ENCODE measurements at places on chromosomes 1 and 21.

- no peak for DNase-seq
Measured at GRCh38 chr1:46761740-46762139, 37.1 kb upstream of the CYP4B1 start.

- DNase-seq: no peak
Measured at GRCh38 chr1:3577711-3578432, 33.4 kb downstream of the MEGF6 start.

- DNase-seq: no peak
Measured at GRCh38 chr21:36705679-36706481, 7.0 kb downstream of the SIM2 start.

GRCh38 chr1:940107-941014, 16.6 kb downstream of the SAMD11 start:
- DNase-seq: no peak

GRCh38 chr1:49185450-49185980, 408.8 kb upstream of the BEND5 start:
- no peak for DNase-seq

DNA sequence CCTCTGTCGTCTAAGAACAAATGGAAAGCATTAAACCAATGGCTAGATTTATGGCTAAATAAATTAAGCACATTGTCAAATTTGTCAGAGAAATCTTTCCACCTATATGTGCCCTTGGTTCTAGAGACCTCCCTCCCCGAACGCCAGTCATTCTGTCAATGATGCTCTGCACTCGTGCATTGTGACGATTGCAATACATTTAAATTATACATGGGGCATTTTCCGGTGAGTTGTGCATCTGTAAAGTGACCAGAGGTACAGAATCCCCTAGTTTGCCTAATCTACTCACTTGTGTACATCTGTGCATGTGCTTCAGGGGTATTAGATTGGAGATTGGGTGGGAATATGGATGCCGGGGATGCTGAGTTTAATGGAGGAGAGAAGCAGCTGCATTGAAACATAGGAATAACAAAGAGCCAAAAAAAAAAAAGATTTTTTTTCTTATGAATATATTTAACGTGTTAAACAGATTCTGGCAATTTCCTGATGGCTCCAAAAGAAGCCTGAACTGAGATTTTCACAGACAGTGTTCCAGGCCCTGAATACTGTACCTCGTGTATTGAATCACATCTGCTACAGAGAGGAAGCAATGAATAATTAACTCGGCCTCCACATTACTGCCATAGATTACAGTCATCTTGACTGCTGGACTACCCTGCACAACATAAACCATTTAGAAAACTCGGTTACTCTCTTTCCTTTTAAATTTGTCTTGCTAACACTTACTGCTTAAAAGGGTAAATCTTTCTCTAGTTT, 149.0 kb upstream of the C1orf87 start:
- DNase-seq: no peak

GRCh38 chr1:164713456-164714207, 154.6 kb downstream of the PBX1 start:
- DNase-seq: peak; percentile 19

DNA sequence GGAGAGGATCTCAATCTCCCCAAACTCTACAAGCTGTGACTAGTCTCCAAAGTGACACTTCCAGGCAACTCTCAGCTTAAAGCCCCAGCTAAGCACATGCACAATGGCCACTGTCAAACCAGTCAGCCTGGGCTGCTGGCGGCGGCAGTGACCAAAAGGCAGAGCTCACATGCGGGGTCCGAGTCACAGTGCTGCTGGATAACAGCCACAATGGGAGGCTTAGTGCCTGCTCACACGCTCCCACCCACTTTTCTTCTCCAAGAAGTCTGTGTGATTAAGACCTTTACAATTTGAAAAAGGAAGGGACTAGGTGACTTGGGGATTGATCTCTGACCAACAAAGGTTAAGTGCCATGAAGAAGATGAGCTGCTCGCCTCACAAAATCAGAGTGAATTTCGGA, 16.8 kb downstream of the RIPK4 start:
- no peak for DNase-seq

DNA sequence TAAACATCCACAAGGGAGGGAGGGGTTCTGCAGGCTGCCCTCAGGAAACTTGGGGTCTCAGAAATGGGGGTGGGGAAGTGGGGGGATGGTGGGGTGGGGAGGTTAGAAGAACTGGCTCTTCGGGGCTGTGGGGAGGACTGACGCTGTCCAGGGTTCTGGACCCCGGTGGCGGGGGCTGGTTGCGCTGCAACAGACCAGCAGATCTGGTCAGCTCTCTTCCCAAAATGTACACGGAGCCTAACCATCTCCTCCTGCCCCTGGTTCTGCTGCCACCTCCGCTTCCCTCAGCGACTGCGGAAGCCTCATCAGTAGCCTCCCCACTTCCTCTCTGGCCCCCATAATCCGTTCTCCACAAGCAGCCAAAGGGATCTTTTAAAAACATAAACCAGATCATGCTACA, 29.3 kb upstream of the C1QA start:
- no peak for DNase-seq

DNA sequence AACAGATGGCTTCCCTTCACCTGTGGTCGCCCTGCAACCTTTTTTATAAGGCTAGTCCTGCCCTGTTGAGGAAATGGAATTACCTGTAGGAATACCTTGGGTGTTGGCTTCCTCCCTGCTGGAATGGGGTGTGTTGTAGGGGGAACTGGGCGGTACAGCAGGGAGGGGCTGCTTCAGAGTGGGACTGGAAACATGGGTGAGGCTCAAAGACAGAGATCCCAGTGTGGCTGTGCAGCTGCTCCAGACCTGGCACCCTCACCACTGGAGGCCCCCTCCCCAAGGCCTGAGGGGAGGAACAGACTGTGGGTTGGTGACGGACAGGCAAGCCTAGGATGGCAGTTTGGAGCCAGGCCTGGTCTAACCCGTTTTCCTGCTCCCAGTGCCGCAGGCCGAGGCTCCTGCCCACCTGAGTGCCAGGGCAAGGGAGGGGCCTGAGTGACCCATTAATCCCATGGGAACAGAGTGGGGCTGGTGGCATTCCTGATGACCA, 4.5 kb downstream of the EFNA3 start:
- no peak for DNase-seq

DNA sequence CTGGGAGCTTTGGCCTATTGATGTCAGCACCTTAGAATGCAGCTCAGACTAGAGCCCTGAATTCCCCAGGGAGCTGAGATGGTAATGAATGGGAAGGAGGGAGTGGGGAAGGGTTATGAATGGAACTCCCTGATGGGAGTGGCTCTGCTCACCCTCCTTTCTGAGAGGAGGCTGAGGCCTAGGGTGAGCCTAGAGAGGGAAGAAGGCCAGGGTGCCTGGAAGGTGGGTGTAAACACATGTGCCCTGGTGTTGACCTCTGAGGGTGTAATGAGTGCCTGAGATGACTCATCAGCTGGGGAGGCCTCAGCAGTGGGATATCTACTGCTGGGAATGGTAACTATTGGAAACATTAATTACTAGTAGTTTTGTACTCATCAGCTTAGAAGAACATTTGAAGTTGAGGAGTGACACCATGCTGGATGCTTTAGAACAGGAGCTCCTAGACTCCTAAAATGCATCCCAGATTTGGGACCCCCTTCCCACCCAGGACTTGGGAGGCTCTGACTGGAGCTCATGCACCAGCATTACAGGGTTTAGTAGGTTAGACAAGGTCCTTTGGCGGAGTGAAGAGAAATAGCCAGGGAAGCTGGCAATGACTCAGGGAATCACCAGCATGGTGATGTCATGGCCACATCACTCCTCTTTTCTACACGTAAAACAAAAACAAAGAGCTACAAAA, 16.0 kb upstream of the PIGV start:
- peak; percentile 47 for DNase-seq

GRCh38 chr21:39118061-39118460, 65.2 kb downstream of the PSMG1 start:
- DNase-seq: no peak

GRCh38 chr1:110438893-110439292, 12.1 kb upstream of the PROK1 start:
- no peak for DNase-seq

GRCh38 chr1:226732856-226733291, 6.2 kb downstream of the ITPKB start:
- no peak for DNase-seq

DNA sequence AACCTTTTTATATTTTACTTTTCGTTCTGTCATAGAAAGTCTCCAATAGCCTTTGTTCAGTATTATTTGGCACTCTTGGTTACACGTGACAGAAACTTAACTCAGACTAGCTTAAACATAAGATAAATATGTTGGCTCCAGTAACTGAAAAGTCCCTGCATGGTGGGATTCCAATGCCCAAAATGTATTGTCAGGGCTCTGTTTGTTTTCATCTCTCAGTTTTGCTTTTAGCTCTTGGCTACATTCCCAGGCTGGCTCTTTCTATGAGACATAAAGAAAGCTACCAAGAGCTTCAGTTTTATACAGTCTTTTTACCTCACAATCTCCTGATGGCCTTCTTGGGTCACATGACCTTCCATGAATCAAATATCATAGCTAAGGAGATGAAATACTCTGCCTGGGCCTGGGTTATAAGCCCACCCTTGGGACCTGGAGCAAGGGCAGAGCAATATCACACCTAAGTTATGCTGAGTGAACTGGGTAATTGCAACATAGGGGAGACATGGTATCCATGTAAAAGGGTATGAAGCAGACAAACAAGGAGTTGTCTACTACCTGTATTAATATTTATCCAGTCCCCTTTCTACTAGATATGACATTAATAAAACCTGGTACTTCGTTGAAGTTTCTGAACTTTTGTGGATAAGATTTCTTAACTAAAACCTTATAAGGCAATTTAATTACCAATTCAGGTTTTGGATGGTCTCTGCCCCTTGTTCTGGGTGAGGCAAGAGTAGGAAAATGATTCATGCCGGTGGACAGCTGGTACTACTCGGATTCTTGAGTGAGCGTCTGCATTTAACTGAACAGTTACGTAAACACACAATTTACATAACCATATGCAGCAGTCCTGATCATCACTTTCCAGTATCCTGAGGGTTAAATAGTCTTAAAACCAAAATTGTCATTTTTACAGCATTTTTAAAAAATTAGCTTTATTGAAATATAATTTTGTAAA, 442.3 kb downstream of the GPATCH2 start:
- DNase-seq: no peak

DNA sequence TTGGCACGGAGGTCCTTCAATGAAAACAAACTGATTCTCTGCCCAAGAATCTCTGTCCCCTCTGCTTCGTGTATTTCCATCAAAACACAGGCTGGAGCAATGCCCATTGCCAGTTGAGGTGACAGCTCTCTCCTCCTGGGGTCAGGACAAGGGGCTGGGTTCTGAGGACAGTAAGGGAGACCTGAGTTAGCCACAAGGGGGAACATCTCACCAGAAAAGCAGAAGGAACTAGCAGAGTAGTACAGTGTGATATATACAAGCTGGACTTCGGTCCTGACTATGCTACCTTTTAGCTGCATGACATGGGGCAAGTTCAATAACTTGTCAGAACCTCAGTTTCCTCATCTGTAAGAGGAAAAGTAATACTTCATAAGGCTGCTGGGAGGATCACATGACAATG, 50.3 kb downstream of the SYT2 start:
- DNase-seq: no peak

GRCh38 chr1:70317087-70317486, 37.4 kb downstream of the ANKRD13C start:
- no peak for DNase-seq

DNA sequence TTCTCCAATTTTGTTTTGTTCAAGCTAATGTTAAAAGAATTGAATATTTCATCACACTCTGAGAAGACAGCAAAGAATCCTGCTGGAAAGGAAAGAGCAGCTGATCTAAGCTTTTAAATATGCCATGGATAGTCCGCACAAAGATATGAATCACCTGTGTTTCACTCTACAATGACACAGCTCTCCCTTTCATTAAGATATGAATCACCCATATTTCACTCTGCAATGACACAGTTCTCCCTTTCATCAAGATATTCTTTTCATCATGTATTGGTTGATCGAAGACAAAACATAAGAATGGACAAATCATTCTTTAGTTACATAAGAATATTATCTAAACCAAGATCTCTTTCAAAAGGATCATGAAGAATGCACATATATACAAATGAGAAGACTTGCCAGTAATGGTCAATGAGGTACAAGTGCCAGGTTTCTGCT, 367.3 kb downstream of the SMYD3 start:
- DNase-seq: no peak

DNA sequence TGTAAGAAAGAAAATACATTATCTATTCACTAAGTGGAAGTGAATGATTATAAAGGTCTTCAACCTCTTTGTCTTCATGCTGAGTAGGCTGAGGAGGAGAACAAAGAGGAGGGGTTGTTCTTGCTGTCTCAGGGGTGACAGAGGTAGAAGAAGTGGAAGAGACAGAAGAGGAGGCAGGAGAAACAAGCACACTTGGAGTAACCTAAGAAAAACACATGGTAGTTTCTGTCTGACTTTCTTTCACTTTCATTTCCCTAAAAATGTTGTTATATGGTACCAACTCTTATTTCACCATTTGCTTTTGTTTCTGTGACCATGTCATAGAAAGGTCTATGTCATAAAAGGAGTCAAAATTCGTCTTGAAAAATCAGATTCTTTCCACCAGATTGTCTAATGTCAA, 696.6 kb upstream of the BRINP3 start:
- DNase-seq: peak; percentile 65

GRCh38 chr1:212466898-212467650, 34.4 kb downstream of the NENF start:
- DNase-seq: no peak

DNA sequence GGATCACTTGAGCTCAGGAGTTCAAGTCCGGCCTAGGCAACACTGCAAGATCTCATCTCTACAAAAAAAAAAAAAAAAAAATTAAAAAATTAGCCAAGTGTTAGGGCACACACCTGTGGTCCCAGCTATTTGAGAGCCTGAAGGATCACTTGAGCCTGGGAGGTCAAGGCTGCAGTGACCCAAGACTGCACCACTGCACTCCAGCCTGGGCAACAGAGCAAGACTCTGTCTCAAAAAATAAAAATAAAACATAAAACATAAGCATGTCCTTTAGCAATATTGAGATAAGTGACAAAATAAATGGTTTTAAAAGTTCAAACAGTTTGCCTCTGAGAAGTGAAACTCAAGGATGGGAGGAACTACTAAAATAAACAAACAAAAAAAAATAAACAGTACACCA, 101.2 kb downstream of the RERE start:
- no peak for DNase-seq

GRCh38 chr1:30047576-30047975, 675.8 kb downstream of the MATN1 start:
- DNase-seq: no peak

GRCh38 chr21:39927304-39927886, 60.2 kb downstream of the PCP4 start:
- DNase-seq: no peak

GRCh38 chr1:151326619-151327222, 495 bp downstream of the PI4KB start:
- peak; percentile 88 for DNase-seq

- DNase-seq: no peak
Measured at GRCh38 chr1:200154069-200154767, 126.7 kb downstream of the NR5A2 start.

DNA sequence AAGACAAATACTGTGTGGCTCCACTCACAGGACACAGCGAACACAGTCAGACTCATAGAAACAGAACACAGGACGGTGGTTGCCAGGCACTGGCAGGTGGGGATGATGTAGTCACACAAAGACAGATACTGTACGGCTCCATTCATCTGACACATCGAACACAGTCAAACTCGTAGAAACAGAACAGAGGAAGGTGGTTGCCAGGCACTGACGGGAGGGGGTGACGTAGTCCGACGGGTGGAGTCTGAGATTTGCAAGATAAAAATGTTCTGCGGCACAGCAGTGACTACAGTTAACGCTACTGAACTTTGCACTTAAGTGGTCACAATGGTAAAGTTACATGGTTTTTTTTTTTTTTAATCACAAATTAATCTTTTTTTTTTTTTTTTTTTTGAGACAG, 18.7 kb downstream of the C21orf58 start:
- no peak for DNase-seq

Data from suppressor macrophage treated with lipopolysaccharide for 4 hours (primary cell).